HuH-7 (cell line): ENCODE measurements at places on chromosomes 5 and 9.
A peak's percentile ranks its signal among the peaks of the same experiment; 100 is the strongest.

- peak; percentile 50 for DNase-seq
Observed at GRCh38 chr5:105392710-105393149, 1830.1 kb upstream of the NUDT12 start.

DNA sequence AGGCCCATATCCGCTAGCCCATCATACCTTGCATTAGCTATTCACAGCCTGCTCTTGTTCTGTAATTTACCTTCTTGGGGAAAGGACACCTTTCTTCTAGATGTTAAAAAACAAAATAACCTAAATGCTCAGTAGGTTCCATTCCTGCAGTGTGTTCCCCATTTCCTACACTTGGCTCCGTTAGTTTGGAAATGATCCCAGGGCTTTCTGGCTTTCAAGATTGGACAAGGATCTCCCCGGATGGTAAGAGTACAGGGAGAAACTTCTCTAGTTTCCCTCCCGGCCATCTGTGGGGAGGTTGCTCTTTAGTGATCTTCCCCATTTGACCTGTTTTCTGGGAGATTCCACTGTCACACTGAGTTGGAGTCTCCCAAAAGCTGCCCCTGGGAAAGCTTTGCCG, 27.3 kb upstream of the STC2 start:
- DNase-seq, result no peak

- DNase-seq, result no peak
Observed at GRCh38 chr5:167785106-167785505, 506.3 kb upstream of the WWC1 start.

DNA sequence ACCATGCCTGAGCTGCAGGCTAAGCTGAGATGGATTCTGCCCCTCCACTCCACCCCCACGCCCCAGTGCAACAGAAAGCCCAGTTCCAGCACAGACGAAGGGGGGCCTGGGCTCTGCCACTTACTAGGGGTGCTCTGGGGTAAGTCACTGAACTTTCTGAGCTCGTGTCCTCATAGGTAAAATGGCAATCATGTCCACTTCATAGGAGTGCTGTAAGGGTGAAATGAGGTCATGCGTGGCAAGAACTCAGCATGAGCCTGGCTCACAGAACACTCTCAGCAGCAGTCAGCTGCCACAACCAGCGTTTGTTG, 8.4 kb upstream of the PSD2 start:
- no peak for DNase-seq

- no peak for DNase-seq
Observed at GRCh38 chr5:79595086-79595485, 17.2 kb upstream of the TENT2 start.

- no peak for DNase-seq
Observed at GRCh38 chr9:17636349-17636748, 57.5 kb downstream of the SH3GL2 start.

GRCh38 chr5:91345461-91345860, 37.7 kb downstream of the ARRDC3 start:
- no peak for DNase-seq

- peak; percentile 55 for DNase-seq
Observed at GRCh38 chr5:151047814-151048425, 27.5 kb downstream of the GPX3 start.

DNA sequence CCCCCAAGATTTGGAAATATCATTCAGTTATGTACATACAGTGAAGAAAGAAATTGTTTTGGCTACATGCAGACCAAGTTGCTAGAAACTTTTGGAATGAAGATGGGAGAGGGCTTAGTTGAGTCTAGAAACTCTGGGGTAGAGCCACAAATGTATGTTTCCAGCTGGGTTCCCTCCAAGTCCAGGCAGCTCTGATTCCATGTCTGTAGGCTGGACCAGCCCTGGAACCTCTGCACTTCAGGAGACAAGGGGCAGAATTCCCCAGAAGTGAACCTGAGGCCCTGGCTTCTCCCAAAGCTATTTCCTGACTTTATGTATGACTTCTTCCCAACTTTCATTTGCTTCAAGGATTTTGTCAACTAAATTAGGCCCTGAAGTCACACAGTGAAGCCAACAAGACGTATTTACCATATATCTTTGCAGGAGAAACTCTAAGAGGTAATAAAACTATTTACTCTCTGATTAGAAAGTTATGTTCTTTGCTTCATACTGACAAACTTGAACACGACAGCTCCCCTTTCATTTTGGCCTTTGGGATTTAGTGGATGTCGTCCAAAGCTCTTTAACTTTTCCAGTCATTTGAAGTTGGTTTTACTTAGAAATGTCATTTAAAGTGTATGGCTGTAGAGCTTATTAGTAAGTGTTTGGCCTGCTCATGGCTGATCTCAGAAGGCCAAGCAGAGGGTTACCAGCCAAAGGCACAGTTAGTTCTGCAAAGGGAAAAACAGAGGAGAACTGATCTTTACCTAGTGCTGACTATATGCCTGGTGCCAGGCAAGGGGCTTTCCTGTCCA, 152.0 kb upstream of the SLC28A3 start:
- no peak for DNase-seq

GRCh38 chr5:5941486-5941885, 436.9 kb downstream of the MED10 start:
- DNase-seq, result no peak

- no peak for DNase-seq
Observed at GRCh38 chr5:147404706-147405105, 105.2 kb downstream of the DPYSL3 start.

DNA sequence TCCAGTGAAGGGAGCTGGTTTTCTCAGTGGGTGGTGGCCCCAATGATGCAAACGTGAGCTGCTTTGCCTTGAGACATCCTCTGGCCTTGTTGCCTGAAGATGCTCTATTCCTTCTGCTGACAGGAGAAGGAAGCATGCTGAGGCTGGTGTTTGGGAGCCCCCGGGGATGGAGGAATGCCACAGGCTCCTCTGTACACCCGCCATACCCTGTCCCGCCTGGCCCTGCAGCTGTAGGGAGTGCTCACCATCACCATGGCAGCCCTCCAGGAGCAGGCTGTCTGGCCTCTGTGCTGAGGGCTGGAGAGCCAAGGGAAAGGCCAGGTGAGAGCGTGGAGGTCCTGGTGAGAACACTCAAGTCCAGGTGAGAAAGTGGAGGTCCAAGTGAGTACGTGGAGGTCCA, 134.4 kb downstream of the MRPL36 start:
- DNase-seq, result no peak

GRCh38 chr5:150781706-150782614, 3.4 kb downstream of the SMIM3 start:
- DNase-seq, result no peak

- DNase-seq, result no peak
Observed at GRCh38 chr9:15959663-15960062, 406.8 kb downstream of the CCDC171 start.

DNA sequence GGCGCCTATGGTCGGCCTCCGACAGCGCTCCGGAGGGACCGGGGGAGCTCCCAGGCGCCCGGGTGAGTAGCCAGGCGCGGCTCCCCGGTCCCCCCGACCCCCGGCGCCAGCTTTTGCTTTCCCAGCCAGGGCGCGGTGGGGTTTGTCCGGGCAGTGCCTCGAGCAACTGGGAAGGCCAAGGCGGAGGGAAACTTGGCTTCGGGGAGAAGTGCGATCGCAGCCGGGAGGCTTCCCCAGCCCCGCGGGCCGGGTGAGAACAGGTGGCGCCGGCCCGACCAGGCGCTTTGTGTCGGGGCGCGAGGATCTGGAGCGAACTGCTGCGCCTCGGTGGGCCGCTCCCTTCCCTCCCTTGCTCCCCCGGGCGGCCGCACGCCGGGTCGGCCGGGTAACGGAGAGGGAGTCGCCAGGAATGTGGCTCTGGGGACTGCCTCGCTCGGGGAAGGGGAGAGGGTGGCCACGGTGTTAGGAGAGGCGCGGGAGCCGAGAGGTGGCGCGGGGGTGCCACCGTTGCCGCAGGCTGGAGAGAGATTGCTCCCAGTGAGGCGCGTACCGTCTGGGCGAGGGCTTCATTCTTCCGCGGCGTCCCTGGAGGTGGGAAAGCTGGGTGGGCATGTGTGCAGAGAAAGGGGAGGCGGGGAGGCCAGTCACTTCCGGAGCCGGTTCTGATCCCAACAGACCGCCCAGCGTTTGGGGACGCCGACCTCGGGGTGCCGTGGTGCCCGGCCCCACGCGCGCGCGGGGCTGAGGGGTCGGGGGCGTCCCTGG, 561 bp downstream of the DAPK1 start:
- DNase-seq, result peak; percentile 72

DNA sequence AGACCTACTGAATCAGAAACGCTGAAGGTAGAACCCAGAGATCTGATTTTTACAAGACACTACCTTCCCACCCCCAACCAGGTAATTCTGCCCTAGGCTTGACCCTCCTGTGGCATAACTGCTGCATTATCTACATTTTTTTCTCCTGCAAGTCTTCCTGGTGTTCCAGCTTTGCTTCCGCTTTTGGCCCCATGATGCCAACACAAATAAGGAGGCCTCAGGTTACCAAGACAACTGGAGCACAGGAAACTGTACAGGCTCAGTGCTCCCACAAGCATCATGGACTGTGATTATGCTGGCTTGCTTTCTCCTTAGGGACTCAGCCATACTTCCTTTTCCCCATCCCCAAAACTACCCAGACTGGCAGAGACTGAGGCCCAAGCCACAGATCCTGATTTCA, 6.6 kb upstream of the MSMP start:
- no peak for DNase-seq

GRCh38 chr5:146040527-146040926, 64.8 kb downstream of the PLAC8L1 start:
- DNase-seq, result no peak

- DNase-seq, result no peak
Observed at GRCh38 chr5:103389846-103390245, 131.3 kb downstream of the MACIR start.

DNA sequence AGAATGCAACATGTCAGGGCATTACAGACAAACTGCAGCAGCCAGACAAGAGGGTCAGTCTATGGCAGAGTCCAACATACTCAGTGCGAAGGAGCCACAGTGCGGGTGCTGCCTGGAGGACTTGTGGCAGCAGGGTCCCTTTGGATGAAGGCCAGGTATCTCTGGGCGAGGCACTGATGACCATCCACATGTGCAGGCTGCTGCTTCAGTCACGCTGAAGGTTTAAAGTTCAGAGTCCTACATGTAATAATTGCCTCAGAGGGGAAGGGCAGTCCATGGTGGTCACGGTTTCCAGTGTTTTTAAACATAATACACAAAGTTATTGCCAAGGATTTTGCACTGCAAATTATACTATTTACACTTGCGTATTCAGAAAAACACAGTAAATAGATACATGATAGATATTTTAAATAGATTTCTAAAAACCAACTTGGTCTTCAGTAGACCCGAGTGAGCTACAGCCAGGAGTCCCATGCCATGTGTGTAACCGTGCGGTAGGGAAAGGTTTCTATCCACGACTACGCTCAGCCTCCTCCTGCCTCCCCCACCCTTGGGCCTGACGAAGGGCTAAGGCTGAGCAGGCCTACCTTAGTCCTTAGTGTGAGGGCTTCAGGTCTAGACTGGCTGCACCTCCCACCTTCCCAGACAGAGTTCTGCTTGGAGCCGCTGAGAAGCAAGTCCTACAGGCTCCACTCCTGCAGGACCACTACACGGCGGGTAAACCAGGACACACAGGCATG, 76.2 kb downstream of the GPR21 start:
- DNase-seq, result peak; percentile 79

DNA sequence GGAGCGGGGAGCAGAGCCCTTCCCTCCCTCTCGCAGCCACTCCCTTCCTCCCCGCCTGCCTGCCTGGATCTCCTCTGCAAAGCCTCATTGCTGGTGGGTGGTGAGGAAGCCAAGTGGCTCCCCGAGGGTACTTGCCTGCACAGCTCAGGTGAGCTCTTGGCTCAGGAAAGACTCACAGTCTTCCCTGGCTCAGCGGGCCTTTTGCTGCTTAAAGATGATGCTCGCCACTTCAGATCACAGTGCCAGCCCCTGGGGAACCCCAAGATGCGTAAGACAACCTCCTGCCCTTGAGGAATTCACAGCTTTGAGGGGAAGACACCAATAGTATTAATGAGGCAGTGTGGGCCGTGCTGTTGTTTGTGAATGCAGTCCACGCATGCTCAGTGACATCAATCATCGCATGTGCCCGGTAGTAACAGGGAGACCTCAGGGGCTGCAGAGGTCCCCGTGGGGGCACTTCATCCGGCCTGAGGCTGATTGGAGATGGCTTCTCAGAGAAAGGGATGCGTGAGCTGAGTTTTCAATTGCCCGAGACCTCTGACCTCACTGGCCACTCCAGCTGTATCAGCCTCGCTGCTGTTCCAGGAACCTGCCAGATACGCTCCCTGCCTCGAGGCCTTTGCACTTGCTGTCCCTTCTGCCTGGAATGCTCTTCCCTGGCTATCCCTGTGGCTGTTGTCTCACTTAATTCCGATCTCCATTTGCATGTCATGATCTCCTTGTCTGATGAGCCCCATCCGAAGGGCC, 36.8 kb downstream of the ERGIC1 start:
- no peak for DNase-seq

- DNase-seq, result no peak
Observed at GRCh38 chr5:147751156-147751830, 31.2 kb downstream of the JAKMIP2 start.

GRCh38 chr9:113602126-113603047, 138.9 kb downstream of the RGS3 start:
- peak; percentile 58 for DNase-seq

DNA sequence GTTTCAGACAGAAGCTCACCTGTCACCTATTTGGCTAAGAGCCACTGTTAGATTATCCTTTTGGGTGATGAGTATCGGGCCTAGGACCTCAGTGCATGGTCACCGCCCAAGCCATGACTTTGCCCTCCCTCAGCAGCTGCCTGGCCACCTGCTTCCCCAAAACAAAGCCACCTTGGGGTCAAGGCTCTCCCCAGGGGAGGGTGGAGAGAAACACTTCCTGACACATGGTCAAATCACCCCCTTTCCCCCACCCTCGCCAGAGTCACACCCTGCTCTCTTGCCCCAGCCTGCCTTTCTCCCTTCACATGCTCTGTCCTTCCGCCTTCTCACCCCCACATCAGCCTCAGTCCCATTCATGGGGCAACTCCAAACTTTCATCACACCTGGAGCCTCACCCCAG, 1.7 kb upstream of the HBEGF start:
- no peak for DNase-seq

- no peak for DNase-seq
Observed at GRCh38 chr9:111411266-111411665, 72.9 kb downstream of the ECPAS start.

- DNase-seq, result no peak
Observed at GRCh38 chr5:92907938-92908606, 672.9 kb downstream of the NR2F1-AS1 start.

DNA sequence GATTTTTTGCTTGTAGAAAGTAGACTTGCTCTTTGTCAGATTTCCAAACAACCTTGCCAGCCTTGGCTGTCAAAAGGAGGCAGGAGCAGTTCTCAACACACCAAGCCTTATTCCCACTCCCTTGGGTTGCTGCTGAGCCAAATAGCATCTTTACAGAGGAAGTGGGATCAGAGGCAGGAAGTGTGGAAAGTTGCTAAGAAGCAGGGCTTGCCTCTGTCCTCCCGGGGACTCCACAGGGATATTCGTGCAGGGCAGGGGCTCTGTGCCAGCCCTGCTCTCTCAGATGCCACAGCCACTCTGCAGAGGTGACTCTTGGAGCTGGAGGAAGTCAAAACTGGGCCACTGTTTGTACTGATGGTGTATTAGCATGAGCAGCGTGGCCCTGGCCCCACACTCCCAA, 24.3 kb downstream of the PTPDC1 start:
- DNase-seq, result no peak
